ENCODE measurements at places on chromosomes 5 and 9.

DNA sequence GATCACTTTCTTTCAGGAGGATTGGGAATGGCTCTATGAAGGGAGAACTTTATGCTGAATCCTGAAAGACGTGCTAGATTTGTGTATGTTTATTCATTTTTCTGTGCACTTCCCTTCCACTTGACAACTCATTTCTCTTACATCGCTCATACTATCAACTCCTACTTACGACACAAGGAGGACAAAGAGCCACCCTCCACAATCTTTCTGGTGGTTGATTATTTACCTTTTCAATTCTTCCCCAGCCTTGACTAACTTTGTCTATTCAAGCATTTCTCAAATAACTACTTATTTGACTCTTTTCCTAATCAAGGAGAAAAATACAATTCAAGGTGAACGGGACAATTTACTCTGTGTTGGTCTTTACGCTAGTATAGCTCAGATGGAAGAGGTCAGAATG is 622.1 kb downstream of the TLR4 start:
- no peak for DNase-seq

- DNase-seq = no peak
Observed at GRCh38 chr5:176410486-176411180, 5.7 kb downstream of the CLTB start.

- no peak for DNase-seq
Observed at GRCh38 chr5:15926586-15926985, 253.0 kb downstream of the MARCHF11 start.

GRCh38 chr9:137642118-137642601 is 23.4 kb downstream of the EHMT1 start:
- DNase-seq = no peak

GRCh38 chr5:43007246-43007910 is 32.7 kb downstream of the ANXA2R start:
- DNase-seq = peak; percentile 76

GRCh38 chr9:85202596-85202995 is 533.1 kb downstream of the NTRK2 start:
- DNase-seq = no peak

GRCh38 chr9:115642285-115642684 is 511.3 kb upstream of the PAPPA start:
- no peak for DNase-seq

DNA sequence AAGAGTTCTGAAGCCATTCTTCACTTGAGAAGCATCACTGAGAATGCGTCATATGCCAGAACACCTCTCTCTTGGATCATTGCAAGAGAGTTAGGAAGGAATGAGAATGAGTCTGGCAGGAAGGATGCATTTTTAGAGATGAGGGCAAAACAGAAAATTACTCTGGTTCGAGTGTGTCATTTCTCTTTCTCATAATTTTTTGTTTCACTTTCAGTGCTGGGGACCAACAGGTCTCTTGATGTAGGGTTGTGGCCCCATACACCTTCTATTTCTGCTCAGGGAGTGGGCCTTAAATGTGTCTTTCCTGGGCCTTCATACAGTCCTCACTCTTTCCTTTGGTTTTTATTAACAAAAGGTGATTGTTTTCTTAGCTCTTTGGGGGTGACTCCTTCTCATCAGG is 302.4 kb downstream of the NR3C1 start:
- DNase-seq = peak; percentile 14

- DNase-seq = no peak
Observed at GRCh38 chr5:87562068-87562467, 149.3 kb upstream of the CCNH start.

GRCh38 chr5:141878711-141879425 is 658 bp upstream of the PCDH1 start:
- peak; percentile 87 for DNase-seq

DNA sequence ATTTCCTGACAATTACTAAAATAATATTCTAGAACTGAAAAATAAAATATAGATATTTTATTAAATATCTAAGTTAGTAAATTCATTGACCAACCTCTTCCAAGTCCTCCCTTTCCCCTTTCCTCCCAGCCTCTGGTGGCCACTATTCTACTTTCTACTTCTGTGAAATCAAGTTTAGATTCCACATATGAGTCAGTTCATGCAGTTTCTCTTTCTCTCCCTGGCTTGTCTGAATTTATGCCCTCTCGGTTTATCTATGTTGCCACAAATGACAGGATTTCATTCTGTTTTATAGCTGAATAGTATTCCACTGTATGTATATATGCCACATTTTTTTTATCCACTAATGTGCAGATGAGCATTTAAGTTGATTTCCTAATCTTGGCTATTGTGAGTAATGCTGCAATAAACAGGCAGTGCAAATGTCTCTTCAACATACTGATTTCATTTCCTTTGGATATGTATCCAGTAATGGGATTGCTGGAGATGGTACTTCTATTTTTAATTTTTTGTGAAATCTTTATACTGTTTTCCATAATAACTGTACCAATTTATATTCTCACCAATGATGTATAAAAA is 52.3 kb downstream of the WDR36 start:
- no peak for DNase-seq

- no peak for DNase-seq
Observed at GRCh38 chr5:30405821-30406220, 787.7 kb upstream of the CDH6 start.

- DNase-seq = no peak
Observed at GRCh38 chr5:64487283-64487682, 18.5 kb upstream of the RGS7BP start.

- DNase-seq = no peak
Observed at GRCh38 chr5:27403243-27403882, 365.0 kb upstream of the CDH9 start.

DNA sequence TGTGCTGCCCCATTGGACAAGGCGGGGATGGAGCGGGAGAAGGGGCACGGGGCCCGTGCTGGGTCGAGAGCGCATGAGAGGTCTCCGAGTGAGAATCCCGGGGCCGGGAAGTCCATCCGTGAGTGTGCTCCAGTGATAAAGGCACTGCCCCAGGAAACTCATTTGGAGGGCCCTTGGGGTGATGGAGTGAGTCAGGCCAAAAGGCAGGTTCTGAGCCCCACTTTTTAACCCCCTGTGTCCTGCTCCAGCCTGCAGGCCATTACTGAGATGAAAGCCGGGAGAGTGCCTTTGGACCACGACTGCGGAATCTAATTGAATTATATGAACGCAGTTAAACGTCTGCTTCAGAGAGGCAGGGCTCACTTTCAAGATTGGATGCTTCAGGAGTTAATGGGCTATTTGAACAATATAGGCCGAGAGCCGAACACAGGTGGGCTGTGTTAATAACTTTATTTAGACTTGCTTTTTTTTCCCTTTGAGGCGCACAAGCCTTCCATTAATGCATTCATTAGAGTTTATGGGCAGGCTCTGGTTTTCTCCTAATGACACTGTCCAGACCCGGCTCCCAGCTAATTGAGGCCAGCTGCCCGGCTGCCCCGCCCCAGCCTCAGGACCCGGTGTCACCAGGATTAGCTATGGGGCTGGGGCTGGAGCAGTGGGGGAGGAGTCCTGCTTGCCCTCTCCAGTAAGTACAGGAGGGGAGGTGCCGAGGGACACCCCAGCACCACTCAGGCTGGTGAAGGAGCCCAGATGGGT is 79.1 kb upstream of the LMX1B start:
- no peak for DNase-seq

GRCh38 chr9:110874963-110875674 is 163.2 kb downstream of the LPAR1 start:
- DNase-seq = no peak

- no peak for DNase-seq
Observed at GRCh38 chr9:81032030-81032572, 657.2 kb downstream of the TLE1 start.

- no peak for DNase-seq
Observed at GRCh38 chr9:135330307-135330631, 149.3 kb upstream of the PPP1R26 start.

DNA sequence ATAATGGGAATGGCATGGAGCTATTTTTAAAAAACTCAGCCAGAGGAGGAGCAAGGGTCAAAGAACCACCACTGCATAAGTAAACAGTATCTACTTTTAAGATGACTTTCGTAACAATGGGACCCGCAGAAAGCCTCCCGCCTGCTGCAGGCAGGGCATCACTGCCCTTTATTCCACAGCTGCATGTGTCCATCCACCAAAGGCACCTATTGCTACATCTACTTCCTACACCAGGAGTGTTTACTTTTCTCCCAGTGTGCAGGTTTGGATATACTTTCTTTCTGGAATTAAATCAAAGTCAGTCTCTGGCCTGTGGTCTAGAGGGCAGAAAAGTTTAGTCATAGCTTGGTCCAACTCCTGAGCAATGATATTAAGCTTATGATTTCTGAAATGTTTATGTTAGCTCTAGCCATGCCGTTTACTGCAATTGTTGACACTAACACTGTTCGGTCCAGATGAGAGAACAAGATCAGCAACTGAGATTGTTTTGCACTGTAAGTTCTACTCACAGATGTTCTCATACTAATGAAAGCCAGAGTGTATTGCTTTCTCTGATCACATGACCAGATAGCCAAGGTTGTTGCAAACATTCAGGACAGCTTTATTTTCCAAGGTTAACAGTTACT is 391.5 kb downstream of the FGF10 start:
- DNase-seq = no peak

- peak; percentile 7 for DNase-seq
Observed at GRCh38 chr5:76546497-76547102, 76.6 kb downstream of the F2RL2 start.

DNA sequence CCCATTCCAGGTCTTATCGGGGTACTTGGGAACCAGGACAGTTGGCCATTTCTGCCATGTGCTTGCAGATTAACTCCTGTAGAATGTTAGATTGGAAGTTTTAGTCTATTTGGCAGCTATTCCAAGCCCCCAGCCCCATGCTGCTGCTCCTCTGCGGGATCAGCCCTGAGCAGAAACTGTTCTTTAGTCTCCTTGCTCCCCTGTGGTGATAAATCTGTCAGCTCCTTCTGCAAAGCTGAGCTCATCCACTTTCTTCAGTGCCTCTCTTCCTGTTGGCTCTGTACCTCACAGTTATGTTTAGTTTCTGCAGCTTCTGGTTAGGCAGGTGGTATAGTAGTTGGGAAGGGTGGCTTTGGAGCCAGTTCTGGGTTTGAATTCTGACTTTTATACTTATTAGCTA is 170.4 kb downstream of the GRIA1 start:
- DNase-seq = no peak

- no peak for DNase-seq
Observed at GRCh38 chr5:78341440-78341839, 19.0 kb upstream of the SCAMP1 start.

- DNase-seq = no peak
Observed at GRCh38 chr9:37554318-37554717, 21.9 kb downstream of the FBXO10 start.

DNA sequence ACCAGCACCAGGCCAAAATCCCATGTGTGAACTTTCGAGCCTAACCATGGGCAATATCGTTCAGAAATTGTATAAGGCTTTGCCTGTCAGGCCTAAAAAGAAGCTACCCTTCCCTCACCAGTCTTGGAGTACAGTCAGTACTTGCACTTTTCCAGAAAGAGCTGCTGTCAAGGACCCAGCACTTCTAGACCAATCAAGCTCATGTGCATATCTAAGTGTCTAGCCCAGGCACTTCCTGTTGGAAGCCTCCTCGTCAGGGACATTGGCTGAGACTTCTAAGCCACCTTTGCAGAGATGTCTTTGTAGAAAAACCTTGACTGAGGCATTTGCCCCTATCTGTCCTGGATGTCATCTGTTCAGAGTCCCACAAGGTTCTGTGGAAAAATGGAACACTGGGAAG is 1930.5 kb downstream of the EFNA5 start:
- DNase-seq = no peak

GRCh38 chr5:86605881-86606280 is 11.9 kb upstream of the COX7C start:
- no peak for DNase-seq

DNA sequence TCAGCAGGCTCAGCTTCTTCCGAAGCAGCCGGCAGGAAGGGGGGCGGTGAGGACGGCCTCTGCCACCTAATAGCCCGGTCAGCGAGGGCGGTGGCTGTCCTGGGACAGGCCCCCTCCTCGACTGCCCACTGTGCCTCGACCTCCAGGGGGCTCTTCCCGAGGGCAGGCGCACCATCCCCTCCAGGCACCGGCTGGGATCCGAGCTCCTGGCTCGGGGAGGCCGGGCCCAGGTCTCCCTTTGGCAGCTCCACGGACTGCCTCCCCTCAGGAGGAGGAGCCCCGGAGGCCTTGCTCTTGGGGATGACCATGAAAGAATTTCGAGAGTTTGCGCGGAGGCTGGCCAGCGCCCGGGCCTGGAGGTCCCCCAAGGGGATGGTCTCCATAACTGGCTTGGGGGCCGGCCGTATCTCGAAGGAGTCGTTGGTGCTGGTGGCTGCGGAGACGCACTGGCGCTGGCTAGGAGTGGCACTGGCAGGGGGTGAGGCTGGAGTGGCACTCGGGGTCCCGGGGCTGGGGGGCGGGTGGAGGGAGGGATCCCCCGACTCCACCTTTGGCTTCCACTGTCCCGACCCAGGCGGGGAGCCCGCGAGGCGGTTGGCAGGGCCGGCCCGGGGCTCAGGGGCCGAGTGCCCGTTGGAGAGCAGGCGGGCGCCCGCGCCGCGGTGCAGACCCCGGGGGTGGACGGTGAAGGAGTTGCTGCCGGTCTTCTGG is 975 bp downstream of the TPRN start:
- DNase-seq = no peak

DNA sequence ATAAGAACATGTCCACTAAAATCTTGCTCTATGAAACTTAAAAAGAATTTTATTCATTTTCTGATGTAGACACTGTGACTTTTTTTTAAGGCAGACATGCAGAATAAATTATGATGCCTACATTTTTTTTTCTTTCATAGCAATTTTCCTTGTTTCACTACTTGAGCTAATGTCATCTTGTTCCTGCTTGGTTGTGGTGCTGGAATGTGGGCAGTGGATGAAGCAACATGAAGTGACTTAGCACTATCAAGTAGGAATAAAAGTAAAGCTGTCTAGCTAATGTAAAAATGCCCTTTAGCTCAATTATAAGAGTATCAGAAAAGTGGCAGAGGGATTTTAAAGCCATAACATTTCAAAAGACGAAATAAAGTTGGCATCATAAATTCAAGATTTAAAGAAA is 191.0 kb downstream of the ADAMTS6 start:
- DNase-seq = no peak

GRCh38 chr9:12272471-12273120 is 420.6 kb upstream of the TYRP1 start:
- no peak for DNase-seq

DNA sequence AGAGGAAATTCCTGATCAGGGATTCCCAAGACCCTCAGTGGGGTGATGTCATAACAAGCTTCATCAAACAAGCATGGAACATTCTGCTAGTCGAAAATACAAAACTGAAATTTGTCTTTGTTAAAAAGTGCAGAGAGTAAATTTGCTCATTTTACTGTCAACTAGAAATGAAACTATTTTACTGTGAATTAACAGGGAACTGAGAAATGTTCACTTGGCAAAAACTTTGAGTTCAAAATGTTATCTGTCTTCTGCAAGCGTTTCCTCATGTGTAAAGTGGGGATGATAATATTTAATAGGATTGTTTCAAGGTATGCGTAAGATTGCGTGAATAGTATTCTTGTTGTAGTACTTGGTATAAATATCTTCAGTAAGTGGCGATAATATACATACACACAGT is 45.4 kb downstream of the ALDH1A1 start:
- DNase-seq = no peak
